AG04450 (cell line): ENCODE measurements at places on chromosomes 12 and 14. TPM values are rescaled to one million over a fixed set of nuclear protein-coding genes. Genes with fewer than 3 reads are reported as not detected.

PYGL gene
- polyA plus RNA-seq: 57.8 and 60.4 TPM in 2 replicates

KERA gene
- polyA plus RNA-seq: not detected in 2 replicates

RASSF9 gene
- polyA plus RNA-seq: 0.06 and 0.16 TPM in 2 replicates

SCNN1A gene
- polyA plus RNA-seq: 0.25 and 0.26 TPM in 2 replicates

OR10G2 gene
- not detected in 2 replicates for polyA plus RNA-seq

SERPINA12 gene
- polyA plus RNA-seq: not detected in 2 replicates

ASCL4 gene
- not detected in 2 replicates for polyA plus RNA-seq

TMEM132C gene
- polyA plus RNA-seq: not detected in 2 replicates

KCNK10 gene
- not detected in 2 replicates for polyA plus RNA-seq

DIO2 gene
- 23.5 and 28.9 TPM in 2 replicates for polyA plus RNA-seq

LHX5 gene
- polyA plus RNA-seq: not detected in 2 replicates

CIROP gene
- polyA plus RNA-seq: 0.07 and 0.12 TPM in 2 replicates

MYH6 gene
- polyA plus RNA-seq: not detected in 2 replicates

OR6C3 gene
- not detected in 2 replicates for polyA plus RNA-seq

IL31 gene
- polyA plus RNA-seq: not detected in 2 replicates

MFAP5 gene
- 0.36 and 0.60 TPM in 2 replicates for polyA plus RNA-seq

BDKRB2 gene
- 182 and 212 TPM in 2 replicates for polyA plus RNA-seq

SRRM4 gene
- not detected in 2 replicates for polyA plus RNA-seq

RNASE1 gene
- not detected in 2 replicates for polyA plus RNA-seq

ERH gene
- 110 and 164 TPM in 2 replicates for polyA plus RNA-seq

SIX6 gene
- polyA plus RNA-seq: not detected in 2 replicates

RGS6 gene
- polyA plus RNA-seq: not detected in 2 replicates

KRT6C gene
- not detected in 2 replicates for polyA plus RNA-seq

KRT7 gene
- polyA plus RNA-seq: 1.0 and 4.6 TPM in 2 replicates

OR4E2 gene
- polyA plus RNA-seq: not detected in 2 replicates

BEGAIN gene
- polyA plus RNA-seq: 0.16 and 0.48 TPM in 2 replicates

TAS2R19 gene
- 0.46 and 0.48 TPM in 2 replicates for polyA plus RNA-seq

RERG gene
- 0.12 and 0.16 TPM in 2 replicates for polyA plus RNA-seq

SLC39A2 gene
- polyA plus RNA-seq: 0.06 TPM in 1 of 2 replicates, not detected in the other

CDKN3 gene
- 20.8 and 28.9 TPM in 2 replicates for polyA plus RNA-seq

NTN4 gene
- 132 and 147 TPM in 2 replicates for polyA plus RNA-seq

NTS gene
- polyA plus RNA-seq: 0.20 TPM in 1 of 2 replicates, not detected in the other

IFT43 gene
- 39.1 and 41.4 TPM in 2 replicates for polyA plus RNA-seq

TAS2R20 gene
- polyA plus RNA-seq: 0.62 and 0.67 TPM in 2 replicates

NAB2 gene
- 46.4 and 60.9 TPM in 2 replicates for polyA plus RNA-seq

ADCY4 gene
- 0.04 TPM in 1 of 2 replicates, not detected in the other for polyA plus RNA-seq

COQ10A gene
- 12.1 and 15.6 TPM in 2 replicates for polyA plus RNA-seq

ADSS1 gene
- polyA plus RNA-seq: 2.8 and 4.2 TPM in 2 replicates

ACSM4 gene
- polyA plus RNA-seq: not detected in 2 replicates

PRR4 gene
- polyA plus RNA-seq: 3.2 and 4.3 TPM in 2 replicates

ABCD2 gene
- not detected in 2 replicates for polyA plus RNA-seq

PMCH gene
- polyA plus RNA-seq: not detected in 2 replicates

SLC5A8 gene
- polyA plus RNA-seq: not detected in 2 replicates

GLIPR1L1 gene
- not detected in 2 replicates for polyA plus RNA-seq

LTBR gene
- polyA plus RNA-seq: 32.1 and 38.8 TPM in 2 replicates
